ENCODE measurements at places on chromosomes 7 and 10.

DNA sequence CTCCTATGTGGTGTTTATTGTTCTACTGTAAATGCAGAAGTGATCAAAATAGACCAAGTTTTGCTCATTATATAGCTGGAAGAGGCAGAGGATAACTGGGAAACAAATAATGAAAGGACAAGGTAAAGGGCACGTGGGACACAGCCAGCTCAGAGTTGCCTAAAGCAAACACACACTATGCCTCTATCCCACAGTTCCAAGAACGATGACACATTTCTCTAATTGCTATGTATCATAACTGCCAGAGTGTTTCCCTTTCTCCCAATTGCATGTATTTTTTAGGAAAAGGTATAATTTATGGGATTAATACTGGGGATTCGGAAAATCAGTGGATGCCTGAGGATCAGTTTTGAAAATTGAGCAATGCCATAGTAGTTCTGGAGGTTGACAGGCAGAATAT lies 49.0 kb downstream of the CCDC71L start:
- DNase-seq, result no peak

DNA sequence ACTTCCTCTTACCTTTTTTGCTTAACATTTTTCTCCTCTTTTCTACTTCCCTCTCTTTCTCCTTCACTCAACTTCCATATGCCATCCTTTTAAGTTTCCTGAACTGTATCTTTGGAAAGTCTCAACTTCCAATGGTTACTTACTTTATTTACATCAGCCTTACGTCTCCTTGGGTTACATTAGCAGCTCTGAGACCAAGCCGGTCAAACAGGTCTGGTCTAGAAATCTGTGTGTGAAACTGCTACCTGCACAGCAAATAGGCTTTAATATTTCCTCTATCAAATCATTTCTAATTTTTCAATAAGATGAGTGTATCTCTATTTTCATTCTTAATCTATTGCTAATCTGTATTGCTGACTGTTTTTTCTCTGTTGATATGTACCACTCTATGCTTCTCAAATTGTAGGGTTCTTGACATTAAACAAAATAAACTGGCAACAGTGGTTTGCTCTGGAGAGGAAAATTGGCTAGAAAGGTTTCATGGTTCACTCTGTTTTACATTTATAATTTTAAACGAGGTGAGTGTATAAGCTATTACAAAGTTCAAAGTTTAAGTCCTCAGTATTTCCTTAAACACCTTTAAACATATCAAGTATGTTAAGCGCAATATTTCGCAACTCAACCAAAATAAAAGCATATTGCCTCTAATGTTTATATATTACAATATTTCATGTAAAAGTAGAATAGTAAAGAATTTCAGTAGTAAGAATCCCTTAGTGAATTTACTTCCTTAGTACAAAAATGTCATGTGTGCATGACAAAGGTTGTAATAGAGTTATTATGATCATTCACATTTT lies 3.6 kb upstream of the SEMA3C start:
- DNase-seq, result no peak

DNA sequence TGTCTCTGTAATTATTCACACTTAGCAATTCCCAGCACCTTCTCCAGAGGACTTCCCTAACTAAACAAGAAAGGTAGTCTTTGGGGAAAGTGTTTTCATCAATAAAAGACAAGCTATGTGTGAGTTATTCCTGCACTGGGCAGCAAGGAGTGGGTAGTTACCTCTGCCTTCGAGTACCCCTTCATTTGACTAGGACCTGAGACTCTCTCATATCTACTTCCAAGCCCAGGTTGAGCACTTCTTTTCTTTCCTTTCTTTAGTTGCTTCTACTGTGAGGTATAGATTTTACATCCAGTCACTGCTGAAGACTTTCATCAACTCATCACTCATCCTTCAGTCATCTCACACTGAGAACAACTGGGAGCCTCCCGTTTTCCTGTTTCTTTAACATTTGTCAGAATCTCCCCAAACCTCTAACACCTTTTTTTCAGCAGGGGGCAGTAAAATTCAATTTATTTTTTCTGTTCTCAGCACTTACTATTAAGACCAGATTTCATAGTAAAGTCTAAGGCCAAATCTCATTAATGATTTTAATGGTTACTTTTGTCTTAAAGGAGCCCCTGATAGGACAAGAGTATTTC lies 80.1 kb upstream of the PRSS1 start:
- no peak for DNase-seq

GRCh38 chr7:112511451-112512202 lies 30.8 kb downstream of the LSMEM1 start:
- DNase-seq, result no peak

DNA sequence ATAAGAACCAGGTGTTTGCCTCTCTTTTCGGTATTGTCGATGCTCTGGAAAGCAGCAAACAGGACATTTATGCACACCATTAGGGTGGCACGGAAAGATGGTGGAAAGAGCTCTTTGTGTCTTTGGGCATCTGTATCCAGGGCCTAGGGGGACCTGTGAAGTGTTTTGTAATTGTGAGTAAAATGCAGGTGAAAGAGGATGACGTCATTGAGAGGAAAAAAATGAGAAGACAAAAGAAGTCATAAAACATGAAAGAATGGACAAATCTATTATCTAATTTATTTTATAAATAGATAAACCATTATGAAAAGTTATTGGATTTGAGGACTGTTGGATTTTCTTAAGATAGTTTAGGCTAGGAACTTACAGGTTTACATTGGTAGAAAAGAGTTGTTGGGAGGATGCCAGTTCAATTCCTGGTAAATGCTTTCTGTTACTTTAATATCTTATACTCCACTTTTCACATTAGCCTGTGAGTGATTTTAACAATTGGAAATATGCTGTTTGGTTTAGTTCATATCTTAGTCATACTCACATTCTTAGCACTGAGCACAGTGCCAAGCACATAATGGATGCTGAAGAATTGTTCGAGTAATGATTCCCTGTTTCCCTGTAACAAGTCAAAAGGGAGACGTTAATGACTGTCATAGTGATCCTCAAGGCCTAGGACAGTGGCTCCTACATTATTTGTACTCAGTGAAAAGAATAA lies 62.6 kb downstream of the EXOC4 start:
- DNase-seq, result no peak

DNA sequence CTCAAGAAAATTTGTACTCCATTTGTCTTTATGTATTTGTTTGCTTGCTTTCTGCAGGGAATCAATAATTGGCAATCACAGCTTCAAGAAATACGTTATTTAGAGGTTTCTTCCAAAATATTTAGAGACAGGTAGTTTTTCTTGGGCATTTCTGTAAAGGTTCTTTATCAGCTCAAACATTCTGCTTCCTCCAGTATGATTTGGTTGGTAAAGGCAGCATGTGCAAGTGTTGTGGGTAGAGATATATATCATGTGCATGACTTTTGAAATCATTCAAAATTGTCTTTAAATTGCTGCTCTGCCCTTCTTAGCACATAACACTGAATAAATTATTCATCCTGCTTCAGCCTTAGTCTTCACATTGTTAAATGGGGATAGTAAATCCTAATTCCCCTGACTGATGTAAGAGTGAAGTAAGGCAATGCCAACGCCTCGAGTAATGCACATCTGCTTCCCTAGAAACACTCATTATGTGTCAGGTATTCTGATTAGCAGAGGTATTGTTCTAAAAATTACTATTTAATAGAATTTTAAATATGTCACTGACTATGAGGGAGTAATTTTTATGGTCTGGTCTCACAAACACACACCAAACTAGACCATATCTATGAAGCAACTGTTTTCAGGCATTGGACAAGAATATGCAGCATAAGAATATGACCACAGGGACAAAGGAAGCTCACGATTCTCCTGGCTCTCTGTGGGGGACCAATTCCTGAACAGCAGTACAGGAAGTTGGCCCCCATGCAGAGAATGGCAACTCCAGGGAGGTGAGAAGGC lies 77.3 kb upstream of the AKR1E2 start:
- DNase-seq, result no peak

- DNase-seq, result no peak
Observed at GRCh38 chr7:132255898-132256297, 320.4 kb downstream of the PLXNA4 start.

DNA sequence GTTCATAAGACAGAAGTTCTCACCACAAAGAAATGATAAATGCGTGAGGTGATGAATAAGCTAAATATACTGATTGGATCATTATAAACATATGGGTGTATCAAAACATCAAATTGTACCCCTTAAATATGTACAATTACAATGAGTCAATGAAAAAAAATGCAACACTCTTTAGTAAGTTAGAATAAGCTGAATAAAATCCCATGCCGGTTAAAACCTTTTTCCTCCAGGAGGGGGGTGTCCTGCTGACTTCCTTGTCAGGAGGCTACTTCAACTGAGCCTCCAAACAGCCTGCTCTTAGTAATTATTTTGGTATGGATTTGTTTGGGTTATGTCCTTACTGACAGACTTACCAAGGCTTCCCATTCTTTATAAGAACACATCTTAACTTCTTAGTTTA lies 649.1 kb downstream of the INHBA start:
- no peak for DNase-seq

- no peak for DNase-seq
Observed at GRCh38 chr7:45098983-45099839, 10.4 kb upstream of the NACAD start.

GRCh38 chr7:134189559-134189958 lies 62.4 kb downstream of the LRGUK start:
- no peak for DNase-seq

GRCh38 chr10:131242007-131242406 lies 69.5 kb downstream of the TCERG1L start:
- DNase-seq, result peak; percentile 19

DNA sequence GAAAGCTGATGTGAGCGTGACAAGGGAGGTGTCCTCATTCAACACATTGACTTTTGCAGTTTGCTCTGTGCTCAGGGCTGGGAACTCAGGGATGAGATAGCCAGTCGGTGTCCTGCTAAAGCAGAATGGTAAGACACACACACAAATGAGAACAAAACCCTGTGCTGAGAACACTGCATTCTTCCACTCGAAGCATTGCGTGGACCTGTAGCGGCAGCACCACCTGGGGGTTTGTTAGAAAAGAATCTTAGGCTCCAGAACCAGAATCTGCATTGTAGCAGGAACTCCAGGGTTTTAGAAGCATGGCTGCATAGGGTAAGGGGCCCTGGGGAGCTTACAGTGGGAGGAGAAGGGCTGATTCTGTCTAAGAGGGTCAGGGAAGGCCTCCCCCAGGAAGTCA lies 21.5 kb upstream of the OGDHL start:
- DNase-seq, result no peak

GRCh38 chr7:26865094-26865388 lies 651 bp upstream of the SKAP2 start:
- DNase-seq, result no peak

DNA sequence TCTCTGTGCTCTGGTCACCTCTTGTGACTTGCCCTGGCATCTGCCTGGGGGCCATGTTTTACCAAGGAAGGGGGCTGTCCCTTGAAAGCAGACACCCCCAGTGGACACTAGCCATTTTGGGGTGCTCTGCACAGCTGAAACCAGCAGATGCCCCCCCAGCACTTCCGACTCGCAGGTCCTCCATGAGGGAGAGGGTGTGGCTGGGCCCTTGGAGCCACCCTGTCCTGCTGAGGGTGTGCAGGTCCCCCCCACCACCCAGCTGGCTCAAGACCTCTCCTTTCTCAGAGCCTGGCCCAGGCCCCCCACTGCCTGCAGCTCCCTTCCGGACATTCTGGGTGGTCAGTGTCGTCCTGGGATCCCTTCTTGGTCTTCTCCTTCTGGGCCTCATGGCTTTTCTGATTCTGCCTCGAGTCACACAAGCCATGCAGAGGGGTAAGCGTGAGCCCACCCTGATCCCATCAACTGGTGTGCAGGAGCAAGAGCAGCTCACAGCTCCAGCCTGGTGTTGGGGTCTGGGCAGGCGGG lies 12.3 kb downstream of the SCART1 start:
- no peak for DNase-seq

GRCh38 chr10:60942134-60942787 lies 1.7 kb downstream of the RHOBTB1 start:
- DNase-seq, result no peak

GRCh38 chr10:94459385-94459784 lies 57.0 kb downstream of the TBC1D12 start:
- DNase-seq, result no peak

DNA sequence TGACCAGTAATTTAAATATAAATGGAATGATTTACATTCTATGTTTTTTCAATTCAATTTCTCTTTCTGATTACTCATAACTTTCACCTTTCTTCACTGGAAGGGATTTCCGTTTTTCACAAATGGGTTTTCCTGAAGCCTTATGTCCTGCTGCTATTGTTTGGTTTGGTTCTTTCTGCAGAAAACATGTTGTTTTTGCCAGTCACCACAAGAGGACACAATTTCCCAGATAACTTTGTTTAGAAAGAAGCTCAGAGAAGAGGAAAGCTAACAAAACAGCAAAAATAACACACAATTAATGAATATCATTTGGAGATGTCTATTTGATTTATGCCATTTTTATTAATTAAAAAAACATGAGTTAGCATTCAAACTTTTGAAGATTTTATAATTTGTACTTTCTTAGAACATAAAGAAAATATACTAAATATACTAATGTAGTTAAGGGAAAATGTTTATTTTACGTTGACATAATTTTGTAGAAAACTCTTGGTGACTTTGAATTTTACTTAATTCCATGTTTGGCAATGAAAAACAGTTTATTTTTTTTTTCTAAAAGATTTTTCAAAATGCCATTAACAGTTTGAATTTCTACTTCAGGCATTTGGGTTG lies 4.6 kb upstream of the TWIST1 start:
- no peak for DNase-seq

DNA sequence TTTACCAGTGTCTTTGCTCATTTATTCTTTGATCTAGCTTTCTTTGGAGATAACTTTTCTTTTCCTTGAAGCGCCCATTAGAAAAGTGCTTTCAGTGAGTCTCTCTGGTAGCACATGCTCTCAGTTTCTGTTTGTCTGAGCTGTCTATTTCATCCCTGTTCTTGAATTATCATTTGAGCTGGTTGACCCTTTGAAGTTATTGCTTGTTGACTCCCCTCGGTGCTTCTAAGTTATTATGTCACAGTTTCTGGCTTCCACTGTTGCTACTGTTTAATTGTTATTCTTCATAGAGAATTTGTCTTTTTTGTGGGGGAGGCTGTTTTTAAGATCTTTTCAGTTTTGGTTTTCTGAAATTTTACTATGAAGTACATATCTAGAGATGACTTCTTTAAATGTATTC lies 11.4 kb upstream of the PRF1 start:
- no peak for DNase-seq

DNA sequence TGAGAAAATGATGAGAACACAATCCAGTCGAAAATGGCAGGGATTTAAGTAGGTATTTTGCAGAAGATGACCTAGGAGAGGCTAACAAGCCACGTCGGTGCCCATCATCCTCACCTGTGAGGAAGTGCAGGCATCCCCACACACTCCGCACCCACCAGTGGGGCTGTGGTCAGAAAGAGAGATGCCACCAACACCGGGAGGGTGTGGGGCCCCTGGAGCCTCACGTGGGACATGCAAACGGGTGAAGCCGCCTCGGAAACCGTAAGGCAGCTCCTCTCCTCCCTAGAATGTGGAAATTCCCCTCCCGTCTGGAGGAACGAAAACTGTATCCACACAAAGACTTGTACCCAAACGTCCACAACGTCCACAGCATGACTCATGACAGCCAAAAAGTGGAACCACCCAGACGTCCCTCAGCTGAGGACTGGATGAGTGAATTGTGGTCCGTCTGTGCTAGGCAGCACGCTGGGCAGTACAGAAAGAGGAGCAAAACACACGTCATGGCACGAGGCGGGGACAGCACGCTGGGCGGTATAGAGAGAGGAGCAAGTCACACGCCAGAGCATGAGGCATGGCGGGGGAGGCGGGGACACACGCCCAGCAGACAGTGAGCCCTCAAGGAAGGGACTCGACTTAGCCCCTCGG lies 246.0 kb downstream of the ELFN1 start:
- no peak for DNase-seq
